Large intestine (tissue), 12 donors: ENCODE measurements at places on chromosomes 5 and 9.

DNA sequence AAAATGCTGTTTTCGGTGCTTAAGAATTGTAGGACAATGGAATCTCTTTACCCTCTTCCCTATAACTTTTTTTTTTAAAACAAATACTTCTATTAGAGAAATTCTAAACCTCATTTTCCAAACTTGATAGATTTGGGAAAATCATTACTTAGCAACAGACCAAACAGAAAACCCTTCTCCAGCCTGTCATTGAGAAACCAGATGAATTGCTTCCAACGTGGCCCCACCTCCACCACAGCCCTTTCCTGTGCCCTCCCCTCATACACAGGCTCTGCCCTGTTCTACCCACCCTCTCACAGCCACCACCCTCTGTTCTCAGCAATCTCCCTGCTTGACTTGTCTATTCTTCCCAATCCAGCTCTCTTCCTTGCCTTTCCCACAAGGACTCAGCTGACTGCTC, 221.2 kb downstream of the DMRT2 start:
- no peak for DNase-seq

- no peak for DNase-seq
These were observed 138.8 kb downstream of the LRRC70 start for GRCh38 chr5:62717301-62717933.

- no peak for DNase-seq
These were observed 67.5 kb upstream of the PLPP6 start for GRCh38 chr9:4594545-4594944.

DNA sequence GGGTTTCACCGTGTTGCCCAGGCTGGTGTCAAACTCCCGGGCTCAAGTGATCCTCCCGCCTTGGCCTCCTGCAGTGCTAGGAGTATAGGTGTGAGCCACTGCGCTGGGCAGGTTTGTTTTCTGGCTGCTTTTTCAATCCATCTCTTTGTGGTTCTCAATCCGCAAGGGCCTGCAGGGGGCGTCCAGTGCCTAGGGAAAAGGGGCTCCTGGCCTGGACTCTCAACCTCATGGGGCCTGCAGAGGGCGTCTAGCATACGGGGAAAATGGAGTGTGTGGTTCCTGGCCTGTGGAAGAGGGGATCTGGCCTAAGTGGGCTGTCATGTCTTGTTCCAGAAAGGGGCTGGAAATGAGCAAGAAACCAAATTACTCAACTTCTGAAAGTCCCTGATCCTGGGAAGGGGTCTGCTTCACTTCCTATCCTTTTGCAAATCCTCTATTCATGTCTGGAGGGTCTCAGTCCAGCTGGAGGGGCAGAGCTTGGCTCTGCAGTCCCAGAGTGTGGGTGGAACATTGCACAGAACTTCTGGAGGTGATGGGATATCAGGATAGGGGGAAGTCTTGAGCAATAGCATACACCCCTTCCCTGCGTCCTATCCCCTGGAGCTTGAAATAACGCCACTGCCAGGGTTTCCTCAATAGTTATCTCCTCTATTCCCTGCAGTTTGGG, 12.7 kb upstream of the CCL27 start:
- peak; percentile 67 for DNase-seq

GRCh38 chr5:61916621-61917620, 389.1 kb upstream of the KIF2A start:
- no peak for DNase-seq

DNA sequence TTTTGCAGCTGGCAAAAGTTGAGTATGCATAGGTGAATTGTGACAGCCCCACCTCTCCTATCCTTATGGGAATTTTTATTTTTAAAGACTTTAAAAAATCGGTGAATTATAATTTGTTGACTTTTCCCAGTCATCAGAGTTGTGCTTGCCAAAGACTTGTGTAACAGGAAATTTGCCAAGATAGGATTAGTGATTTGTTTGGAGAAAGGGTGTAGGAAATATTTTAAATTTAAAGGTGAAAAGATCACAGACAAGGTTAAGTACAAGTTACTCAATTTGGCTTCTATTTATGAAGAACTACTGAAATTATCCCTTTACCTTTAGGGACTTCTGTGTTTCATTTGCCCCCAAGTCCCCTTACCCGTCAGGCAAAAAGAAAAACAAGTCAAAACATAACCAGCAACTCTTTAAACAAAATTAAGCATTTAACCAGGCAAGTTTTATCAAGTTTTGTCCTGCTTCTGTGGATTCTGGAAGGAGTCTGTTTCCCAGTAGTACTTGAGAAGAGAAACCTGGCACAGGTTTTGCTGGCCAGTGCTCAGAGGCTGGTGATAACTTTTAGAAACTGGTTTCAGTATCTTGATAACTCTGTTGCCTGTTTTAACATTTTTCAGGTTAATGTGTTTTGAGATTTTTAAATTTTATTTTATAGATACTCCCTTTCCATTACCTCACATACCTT, 285.4 kb downstream of the MAST4 start:
- no peak for DNase-seq

DNA sequence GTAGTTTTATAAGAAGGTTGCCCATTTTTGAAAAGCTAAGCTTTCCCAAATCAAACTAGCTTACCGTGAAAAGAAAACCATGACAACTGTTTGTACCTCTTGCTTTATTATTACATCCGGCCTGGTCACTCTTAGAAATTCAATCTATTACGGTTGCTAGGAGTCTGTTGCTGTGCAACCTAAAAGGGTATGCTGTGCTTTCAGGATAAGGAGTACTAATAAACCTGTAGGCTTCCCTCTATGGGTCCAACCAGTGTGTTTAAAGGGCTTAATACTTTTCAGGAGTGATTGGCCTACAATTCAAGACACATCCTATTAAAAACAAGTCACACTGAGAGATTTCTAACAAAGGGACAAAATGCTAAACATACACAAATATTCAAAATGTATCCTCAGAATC, 27.1 kb downstream of the RFX3 start:
- DNase-seq: peak; percentile 27

- DNase-seq: no peak
These were observed 260.7 kb downstream of the NR3C1 start for GRCh38 chr5:143142596-143143435.

- DNase-seq: no peak
These were observed 300.9 kb downstream of the RFX3 start for GRCh38 chr9:3224931-3225330.

DNA sequence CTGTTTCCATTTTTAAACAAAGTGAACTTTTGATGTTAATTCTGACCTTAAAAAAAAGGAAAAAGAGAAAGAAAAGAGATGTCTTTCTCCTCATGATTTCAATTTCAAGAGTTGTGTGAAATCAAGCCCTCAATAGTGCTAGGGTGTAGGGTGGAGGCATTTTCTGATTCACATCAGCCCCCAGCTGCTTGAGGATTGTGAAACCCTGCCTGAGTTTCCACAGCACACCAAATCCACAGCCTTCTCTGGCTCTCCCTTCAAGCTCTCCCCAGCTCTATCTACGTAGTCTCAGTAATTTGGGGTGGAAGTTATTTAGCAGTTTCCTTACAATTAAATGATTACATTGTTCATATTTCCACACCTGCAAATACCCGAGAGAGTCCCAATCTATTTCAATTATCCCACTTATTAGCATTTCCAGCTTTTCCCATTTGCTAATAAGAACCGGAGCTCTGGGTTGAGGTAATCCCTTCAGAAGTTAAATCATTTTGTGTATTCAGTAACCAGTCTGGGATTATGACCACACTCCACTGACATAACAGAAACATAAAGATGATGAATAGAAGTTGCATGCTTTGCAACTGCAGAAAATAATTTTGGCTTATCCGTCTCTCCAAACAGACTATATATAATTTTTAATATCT, 54.9 kb downstream of the MTX3 start:
- DNase-seq: no peak

DNA sequence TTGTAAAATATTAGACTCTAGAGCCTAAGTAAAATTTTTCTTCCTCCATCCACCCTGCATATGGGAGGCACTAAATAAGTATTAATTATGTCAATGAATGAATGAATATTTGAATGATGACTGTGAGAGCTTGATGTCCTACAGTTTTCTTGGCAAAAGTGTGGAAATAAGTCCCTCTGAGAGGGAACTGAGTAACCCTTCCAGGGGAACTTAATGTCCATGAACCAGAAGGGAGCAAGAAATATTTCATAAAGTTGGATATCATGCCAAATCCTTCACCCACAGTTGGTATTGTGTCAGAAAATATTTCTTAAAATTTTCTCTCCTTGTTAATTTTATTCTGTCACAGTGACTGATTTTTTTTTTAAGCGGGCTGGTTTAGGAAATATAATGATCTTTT, 36.6 kb downstream of the NNT start:
- DNase-seq: no peak

GRCh38 chr9:71767776-71768321, 464 bp downstream of the CEMIP2 start:
- no peak for DNase-seq

DNA sequence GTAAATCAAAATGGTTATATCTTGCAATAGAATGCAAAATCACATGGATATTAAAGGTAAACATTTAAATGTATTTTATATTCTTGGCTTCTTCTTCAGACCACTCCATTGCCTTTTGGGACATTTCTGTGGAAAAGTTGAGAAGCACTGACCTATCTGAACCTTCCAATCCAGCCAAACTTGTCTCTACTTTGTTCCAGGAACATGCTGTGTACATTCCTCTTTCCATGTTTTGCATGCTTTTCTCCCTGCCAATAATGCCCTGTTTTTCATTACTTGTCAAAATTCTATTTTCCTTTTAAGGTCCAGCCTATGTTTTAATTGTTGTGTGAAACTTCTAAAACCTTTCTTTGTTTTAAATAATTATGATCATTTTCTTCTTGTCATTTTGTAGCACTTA, 28.3 kb downstream of the JAK2 start:
- no peak for DNase-seq

- DNase-seq: no peak
These were observed 10.4 kb upstream of the TRIM14 start for GRCh38 chr9:98129451-98129881.

DNA sequence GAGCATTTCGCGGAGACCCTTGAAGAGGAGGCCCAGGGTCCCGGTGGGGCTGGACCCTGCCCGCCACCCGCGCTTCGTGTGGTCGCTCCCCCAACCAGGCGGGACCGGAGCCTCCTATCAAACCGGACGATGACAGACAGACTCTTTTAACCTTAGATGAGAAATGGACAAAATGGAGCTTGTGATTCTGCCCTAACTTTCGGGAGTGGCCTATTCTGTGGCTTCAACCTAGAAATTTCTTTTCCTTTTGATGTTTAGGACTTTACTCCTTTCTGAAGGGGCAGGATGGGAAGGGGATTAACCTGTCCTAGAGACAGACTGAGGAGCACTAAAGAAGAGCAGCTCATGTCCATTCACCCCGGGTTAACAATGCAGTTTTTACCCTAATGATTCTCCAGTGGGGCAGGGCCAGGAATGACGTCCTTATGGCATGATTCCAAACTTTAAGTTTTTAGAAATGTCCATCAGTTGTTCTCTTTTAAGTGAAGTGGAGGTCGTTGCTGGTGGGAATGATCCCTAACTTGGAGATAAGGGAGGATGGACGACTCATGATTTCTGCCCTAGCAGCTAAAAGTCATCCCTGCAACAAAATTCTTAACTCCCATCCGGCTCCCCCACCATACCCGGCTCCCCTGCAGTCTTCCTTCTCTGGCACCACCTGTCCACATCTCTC, 1.0 kb downstream of the NIPSNAP3A start:
- DNase-seq: peak; percentile 10

DNA sequence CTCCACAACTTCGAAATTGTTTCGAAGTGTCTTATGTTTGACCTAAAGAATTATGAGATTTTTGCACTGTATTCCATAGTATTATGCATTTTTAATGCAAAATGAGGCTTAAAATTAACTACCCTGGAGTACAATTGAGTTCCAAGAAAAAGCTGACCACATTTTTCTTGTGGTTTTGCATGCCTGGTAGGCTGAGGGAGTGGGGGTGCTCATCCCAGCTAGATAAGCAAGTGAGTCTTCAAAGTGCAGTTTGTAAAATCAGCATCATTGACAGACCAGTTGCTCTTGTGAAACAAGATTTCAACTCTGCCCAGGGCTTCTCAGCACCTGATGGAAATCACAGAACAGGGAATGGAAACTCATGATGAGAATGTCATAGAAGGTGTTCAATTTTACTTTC, 17.0 kb upstream of the NDUFS4 start:
- DNase-seq: no peak

- peak; percentile 65 for DNase-seq
These were observed 284.5 kb downstream of the NTRK2 start for GRCh38 chr9:84953797-84954705.

GRCh38 chr5:73263001-73263710, 90.2 kb downstream of the TMEM174 start:
- no peak for DNase-seq

- no peak for DNase-seq
These were observed 65.2 kb downstream of the JMY start for GRCh38 chr5:79301046-79301712.

- DNase-seq: no peak
These were observed 9.8 kb upstream of the ERAP1 start for GRCh38 chr5:96817506-96817905.

- DNase-seq: no peak
These were observed 12.1 kb downstream of the KDM3B start for GRCh38 chr5:138364576-138364975.

- peak; percentile 51 for DNase-seq
These were observed 8.2 kb downstream of the PDLIM7 start for GRCh38 chr5:177489119-177489716.

GRCh38 chr9:2765250-2765880, 48.1 kb downstream of the KCNV2 start:
- DNase-seq: no peak

DNA sequence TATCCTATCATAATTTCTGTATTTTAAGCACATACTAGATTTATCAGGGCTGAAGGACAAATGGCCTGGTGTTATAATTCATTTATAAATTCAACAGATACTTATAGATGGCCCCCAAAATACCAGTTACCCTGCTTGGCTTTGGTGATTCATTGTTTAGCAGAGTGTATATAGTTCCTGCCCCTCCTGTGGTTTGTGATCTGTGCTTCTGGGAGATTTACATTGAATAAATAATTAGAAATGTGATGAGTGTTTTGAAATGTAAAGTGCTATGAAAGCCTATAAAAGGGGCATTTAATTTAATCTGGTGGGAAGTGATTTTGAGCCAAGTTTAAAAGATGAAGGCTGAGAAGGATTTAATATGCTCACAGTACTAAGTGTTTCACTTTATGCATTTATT, 36.7 kb upstream of the ZCCHC7 start:
- no peak for DNase-seq

GRCh38 chr5:78979909-78980308, 5.2 kb downstream of the ARSB start:
- DNase-seq: no peak

GRCh38 chr5:132831095-132831860, 831 bp upstream of the SHROOM1 start:
- DNase-seq: peak; percentile 45

GRCh38 chr5:2269656-2270055, 386.9 kb upstream of the IRX4 start:
- no peak for DNase-seq

GRCh38 chr5:5881294-5881693, 458.8 kb downstream of the ICE1 start:
- no peak for DNase-seq
